COLO829 (cell line): ENCODE measurements at places on chromosomes 6 and 20.

- no peak for DNase-seq
Observed at GRCh38 chr6:15429141-15430110, 183.6 kb downstream of the JARID2 start.

- DNase-seq: no peak
Observed at GRCh38 chr20:34693414-34693813, 10.7 kb upstream of the TP53INP2 start.

- DNase-seq: no peak
Observed at GRCh38 chr6:111222341-111222740, 135.0 kb downstream of the SLC16A10 start.

DNA sequence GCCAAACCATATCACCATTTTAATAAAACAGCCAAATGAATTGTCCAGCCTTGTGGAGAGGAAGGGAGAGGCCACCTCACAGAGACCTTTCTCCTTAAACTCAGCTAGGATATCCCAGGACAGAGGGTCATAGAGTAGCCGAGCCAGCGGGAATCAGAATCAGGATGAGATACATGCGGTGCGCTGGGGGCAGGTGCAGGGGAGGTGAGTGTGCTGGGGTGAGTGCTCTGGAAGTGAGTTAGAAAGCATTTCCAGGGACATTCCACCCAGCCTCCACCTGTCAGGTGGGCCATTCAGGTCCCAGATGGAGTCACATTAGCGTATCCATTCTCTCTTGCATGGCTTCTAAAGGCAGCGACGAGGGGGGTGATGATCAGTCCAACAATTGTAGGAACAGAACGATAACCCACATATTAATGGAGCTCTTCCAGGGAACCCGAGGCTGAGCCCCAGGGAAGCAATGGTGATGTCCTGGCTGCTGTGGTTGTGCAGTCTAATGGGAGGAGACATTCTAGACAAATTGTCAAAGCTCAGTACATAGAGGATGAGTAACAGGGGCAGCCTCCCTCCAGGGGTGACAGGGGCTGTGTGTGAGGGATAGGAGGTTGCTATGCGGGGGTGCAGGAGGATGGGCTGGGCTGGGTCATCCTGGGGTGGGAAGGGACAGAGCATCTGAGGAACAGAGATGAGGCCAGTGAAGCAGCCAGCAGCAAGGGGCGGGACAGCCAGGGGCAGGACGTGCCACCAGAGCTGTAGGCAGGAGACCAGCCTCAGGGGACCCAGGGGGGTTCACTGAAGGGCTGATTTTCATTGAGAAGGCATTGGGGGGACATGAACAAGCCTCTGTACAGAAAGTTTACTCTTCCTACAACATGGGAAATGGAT is 88.7 kb upstream of the FRMD1 start:
- no peak for DNase-seq
